Suppressor macrophage (primary cell): ENCODE measurements at places on chromosomes 4 and X.

- DNase-seq, result no peak
Measured at GRCh38 chrX:78957768-78958130, 12.6 kb downstream of the P2RY10 start.

GRCh38 chr4:58636381-58636780 lies 1526.2 kb upstream of the IGFBP7 start:
- DNase-seq, result no peak

DNA sequence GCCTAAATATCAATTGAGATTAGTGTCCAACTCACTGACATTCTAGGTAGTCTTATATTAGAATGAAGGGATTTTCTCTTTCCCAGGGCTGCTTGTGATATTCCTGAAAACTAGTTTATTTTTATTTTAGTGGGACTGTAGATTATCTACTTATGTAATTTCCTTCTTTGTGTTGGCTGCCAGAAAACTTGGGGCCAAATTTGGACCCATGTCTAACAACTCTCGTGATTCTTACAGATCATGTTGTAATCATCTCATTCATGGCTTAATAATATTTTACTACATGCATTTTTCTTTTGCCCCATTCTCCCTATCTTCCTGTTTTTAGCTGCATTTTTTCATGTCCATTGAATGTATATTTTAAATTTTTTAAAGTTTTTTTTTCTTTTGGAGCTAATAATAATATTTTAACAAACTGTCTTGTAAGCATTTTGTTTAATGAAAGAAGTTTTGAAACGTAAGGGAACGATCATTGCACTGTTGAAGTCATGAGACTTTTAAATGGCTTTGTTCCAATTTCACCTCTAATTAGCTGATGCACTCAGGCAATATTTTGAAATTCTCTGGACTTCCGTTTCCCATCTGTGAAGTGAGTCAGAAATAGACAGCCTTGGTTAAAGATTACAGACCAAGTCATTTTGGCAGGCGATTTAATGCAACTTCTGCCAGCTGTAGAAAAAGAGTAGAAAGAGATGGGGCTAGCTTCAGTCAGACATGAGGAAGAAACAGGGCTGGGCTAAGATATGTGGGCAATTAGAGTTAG lies 14.3 kb upstream of the TDO2 start:
- DNase-seq, result peak; percentile 36

DNA sequence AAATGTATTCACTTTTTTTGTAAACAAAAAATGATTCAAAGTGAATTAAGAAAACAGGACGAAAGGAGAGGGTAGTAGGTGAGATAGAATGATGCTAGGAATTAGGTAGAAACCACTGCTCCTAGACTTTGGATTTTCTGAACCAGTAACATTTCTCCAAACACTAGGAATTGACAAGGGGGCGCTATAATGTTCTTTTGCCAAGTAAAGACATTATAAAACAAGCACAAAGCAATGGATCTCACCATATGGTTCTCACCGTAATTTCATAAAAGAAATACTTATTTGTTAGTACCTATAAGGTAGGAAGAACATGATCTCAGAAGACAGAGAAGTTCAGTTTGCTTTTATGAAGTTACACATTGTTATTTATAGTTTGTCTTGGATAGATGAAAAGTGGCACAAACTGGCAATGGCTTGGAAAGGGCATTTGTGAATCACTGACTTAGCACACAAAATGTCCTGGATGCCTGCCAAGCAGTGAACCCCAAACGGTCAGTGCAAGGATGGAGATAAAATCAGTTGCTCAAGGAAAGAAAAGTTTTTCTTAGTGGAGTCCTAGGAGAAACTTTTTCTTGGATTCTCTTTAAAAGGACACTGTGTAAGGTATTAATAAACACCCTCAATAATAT lies 8.1 kb upstream of the TBC1D1 start:
- peak; percentile 38 for DNase-seq

DNA sequence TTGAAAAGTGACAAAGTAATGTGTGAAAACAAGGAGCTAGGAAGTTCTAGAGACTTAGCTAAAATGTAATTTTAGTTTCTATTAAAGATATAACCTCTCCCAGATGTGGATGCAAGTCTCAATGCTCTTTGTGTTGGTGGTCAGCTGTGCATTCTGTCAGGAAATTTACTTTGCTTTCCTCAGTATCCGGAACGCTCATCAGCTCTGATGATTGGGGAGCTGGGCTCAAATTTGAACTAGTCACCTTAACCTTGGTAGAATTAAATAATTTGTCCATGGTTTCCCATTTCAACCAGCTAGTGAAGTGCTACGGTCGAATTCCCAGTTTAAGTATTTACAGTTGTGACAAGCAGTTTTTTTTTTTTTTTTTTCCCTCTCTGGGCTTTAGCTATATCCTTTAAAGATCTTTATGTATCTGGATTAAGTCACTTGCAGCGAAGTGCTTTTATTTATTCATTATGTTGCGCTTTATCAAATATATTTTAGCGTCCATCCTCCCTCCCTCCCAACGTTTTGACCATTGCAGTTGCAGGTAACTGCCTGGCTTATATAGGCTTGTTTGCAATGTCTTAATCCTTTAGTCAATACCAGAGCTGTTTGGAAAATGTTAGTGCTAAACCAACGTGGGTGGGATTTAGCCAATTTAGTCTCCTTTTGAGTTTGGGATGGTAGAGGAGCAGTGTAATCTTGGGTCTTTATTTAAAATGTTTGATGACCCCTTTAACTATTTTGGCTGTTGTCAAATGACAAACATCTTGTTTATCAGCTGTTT lies 2.1 kb downstream of the OGT start:
- no peak for DNase-seq

GRCh38 chr4:3196670-3197359 lies 52.1 kb upstream of the MSANTD1 start:
- DNase-seq, result no peak

GRCh38 chrX:107025545-107025944 lies 25.5 kb upstream of the MORC4 start:
- peak; percentile 15 for DNase-seq

- peak; percentile 95 for DNase-seq
Measured at GRCh38 chr4:109548655-109549054, 11.4 kb upstream of the MCUB start.

GRCh38 chrX:916230-916599 lies 285.6 kb downstream of the SHOX start:
- no peak for DNase-seq

DNA sequence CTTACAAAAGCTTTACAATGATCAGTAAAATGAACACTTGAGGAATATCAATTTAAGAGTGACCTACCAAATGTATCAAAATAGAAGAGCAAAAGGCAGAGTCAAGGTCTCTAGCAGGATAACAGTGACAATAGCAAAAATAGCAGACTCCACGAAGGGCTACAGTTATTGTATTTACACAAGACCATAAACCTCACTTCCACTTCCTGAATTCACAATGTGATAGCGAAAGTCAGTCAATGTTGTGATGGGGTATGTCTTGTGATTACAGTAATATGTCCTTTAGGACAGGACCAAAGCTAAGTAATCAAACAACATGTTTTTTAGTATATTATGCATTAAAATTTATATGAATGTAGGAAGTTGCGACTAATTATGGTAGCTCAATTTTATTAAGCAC lies 139.6 kb downstream of the IQCM start:
- DNase-seq, result no peak

DNA sequence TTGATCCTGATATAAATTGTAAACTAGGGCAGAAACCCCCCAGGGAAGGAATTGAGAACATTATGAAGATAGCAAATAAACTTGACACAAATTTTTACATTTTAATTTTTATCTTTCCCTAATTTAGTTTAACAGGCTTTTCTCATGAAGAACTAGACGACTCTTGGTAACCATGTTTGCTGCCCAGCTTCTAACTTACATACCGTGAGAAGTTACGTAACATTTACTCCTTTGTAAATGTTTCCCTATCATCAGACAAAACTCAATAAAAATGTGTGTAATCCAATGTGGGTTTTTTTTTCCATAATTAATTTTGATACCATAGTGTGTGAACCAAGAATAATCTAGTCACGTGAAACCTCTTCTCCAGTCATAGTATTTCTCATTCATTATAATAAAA lies 34.4 kb downstream of the OFD1 start:
- no peak for DNase-seq

- DNase-seq, result no peak
Measured at GRCh38 chr4:105106426-105106825, 40.2 kb upstream of the TET2 start.

GRCh38 chr4:87410679-87411078 lies 11.7 kb upstream of the NUDT9 start:
- DNase-seq, result no peak

GRCh38 chrX:56744996-56745395 lies 16.0 kb downstream of the NBDY start:
- peak; percentile 63 for DNase-seq

- no peak for DNase-seq
Measured at GRCh38 chrX:49273181-49273727, 3.7 kb downstream of the PPP1R3F start.

GRCh38 chr4:170875868-170876267 lies 786.1 kb upstream of the AADAT start:
- peak; percentile 1 for DNase-seq

DNA sequence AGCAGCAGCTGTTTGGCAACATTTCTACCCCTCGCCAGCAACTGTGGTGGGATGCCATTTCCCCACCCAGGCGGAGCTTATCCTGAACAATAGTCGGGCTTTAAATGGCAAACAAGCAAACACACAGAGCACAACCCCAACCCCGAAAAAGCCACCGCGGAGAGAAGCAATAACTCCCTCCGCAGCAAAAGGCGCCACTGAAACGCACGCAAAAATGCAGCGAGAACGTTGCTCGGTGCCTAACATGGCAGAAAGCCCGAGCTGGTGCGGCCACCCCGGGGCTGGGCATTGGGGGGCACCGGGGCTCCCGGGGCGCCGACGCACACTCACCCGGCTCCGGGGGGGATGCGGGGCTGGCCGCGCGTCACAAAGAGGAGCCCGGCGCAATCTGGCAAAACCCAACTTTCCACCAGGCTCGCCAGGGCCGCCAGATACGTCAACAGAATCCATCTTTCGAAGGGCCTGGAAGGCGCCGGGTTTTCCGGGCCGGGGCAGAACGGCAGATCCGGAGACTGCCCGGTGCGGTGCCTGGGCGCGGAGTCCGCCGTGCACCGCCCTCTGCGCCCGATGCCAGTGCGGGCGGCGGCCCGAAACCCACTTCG lies 818 bp downstream of the RAI2 start:
- DNase-seq, result no peak

- DNase-seq, result peak; percentile 64
Measured at GRCh38 chrX:40877887-40878286, 142.5 kb upstream of the MED14 start.

GRCh38 chrX:116862340-116862739 lies 399.6 kb upstream of the CT83 start:
- DNase-seq, result no peak

DNA sequence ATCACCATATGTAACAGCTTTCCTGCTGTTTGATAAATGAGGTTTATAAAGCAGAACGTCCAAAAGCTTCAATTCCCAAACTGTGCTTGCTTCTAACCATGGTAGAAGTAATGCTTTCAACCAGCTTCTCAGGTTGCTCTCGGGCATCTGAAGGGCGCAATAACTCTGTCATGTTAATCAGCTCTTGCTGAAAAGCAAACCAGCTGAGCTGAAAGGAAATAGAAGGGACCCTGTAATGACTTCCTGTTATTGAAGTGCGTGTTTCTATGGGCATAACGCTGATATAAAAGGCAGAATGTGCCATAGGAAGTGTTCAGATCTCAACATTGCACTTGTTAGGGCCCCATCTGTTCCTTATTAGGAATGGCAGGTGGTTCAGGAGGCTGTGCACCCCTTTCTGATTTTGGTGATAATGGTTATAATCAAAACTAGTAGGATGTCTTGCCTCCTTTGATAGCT lies 21.2 kb downstream of the HERC3 start:
- DNase-seq, result peak; percentile 26

DNA sequence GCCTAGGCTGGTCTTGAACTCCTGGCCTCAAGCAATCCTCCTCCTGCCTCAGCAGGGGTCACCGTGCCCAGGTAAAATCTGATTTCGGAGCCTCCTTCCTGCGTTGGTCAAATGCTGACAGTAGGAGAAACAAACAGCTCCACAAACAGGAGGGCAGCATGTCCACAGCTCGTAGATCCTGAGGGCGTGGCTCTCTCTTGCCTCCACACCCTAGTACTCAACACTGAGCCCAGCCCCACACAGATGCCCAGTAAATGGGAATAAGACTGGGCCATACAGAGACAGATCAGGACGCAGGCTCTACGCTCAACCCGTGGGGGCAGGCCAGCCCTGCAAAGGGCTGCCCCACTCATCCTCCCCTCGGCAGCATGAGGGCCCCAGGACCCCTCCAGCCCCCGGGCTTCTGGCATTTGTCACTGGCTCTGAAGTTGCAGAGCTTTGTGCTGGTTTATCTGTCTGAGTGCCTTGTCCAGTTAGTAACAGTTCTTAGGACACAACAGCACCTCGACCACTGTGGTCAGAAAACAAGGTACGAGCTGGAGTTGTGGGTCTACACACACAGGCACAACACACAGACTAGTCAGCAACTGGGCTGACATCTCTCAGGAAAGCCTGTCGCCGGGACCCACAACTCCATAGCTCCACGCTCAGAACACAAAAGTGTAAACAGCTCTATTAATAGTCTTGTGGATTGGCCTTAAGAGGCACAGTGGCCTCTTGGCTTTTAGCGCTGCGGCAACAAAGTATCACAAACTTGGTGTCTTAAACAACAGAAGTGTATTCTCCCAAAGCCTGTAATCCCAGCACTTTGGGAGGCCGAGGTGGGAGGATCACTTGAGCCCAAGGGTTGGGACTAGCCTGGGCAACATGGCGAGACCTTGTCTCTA lies 5.2 kb downstream of the TNIP2 start:
- DNase-seq, result no peak

DNA sequence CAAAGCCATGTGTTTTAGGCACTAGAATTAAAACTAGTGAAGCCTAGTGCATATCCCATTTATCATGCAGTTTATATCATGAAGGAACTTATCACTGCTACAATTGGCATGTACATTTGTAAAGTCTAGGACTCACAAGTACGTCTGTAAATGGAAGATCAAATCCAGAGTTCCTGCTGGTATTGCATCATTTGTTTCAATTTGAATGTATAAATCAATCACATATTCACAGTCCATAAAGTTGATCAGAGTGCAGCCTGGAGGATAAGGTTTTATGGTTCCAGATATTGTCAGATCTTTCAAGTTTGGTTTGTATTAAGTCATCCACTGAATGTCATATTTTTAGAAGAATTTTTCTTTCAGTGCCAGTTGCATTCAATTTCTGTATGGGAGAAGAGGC lies 32.6 kb upstream of the PDE5A start:
- DNase-seq, result no peak

GRCh38 chr4:105979506-105979905 lies 84.2 kb downstream of the NPNT start:
- DNase-seq, result no peak

DNA sequence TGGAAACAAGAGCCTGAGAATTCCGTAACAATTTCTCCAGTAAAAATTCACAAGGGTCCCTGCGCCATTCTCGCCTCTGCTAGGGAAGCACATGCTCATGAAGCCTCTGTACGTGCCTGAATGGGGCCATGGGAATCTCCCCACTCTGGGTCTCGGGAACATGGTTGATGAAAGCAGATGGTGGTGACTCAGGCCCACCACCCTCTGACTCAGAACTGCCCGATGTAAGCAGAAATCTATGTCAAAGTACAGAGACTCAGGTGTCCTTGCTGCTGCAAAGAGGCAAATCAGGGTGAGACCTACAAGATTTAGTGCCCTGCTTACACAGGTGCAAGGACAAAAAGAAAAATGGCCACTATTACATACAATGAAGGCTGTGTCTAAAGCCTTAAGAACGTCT lies 65.0 kb downstream of the SCD5 start:
- DNase-seq, result peak; percentile 4

GRCh38 chrX:84248226-84248625 lies 60.2 kb upstream of the RPS6KA6 start:
- no peak for DNase-seq

GRCh38 chrX:130097507-130098209 lies 12.6 kb downstream of the ELF4 start:
- no peak for DNase-seq

GRCh38 chr4:30839583-30840520 lies 119.7 kb downstream of the PCDH7 start:
- no peak for DNase-seq
